ENCODE measurements at places on chromosomes 16 and 17.

DNA sequence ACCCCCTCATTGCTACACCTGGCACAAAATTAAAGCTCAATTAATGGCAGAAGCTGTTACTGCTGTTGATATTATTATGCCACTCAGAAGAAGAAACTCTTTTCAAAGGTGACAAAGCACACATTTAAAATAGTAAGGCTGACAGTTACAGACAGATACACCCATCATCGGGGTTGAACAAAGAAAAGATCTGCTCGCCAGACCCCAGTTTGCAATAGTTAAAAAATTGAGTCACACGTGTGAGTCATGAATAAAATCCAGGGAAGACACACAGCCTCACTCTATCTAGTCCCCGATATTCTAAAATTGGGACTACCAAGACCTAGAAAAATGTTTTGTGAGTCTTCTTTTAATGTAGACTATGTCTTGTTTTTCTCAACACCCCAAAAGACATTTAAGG is 330.0 kb upstream of the SOX9 start:
- DNase-seq, result no peak

DNA sequence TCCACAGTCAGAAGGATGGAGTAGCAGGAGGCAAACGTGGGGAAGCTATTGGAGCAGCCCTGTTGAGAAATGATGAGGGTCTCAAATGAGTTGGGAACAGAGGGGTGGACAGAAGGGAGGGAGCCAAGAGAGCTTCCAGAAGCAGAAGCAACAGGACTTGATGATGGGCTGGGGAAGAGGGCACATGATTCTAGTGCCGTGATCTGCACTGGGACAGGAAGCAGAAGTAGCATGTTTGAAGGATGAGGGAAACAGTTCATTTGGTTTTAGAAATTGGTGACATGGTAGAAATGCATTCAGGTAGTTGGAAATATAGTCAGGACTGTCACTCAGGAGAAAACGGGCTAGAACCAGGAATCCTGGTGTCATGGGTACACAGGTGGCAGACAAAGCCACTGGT is 19.4 kb downstream of the EMP2 start:
- DNase-seq, result no peak

DNA sequence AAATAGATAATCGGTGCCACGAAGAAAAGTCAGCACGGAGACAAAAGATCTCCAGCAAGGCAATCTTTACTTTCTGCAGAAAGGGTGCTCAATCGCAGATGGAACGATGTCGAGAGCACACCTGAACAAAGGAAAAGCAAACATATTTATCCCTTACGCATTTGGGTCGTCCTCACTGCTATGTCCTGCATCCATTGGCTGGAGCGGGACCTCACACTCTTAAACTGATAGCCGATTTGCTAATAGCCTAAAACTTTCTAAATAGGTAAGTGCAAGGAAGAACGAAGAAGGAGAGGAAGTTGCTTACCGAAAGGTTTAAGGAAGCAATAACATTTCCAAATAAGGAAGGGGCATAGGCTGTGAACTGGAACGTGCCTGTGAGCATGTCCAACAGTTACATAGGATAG is 1.2 kb upstream of the AKAP10 start:
- no peak for DNase-seq

GRCh38 chr17:29078183-29079045 is 35.5 kb downstream of the PIPOX start:
- DNase-seq, result no peak

- no peak for DNase-seq
Observed at GRCh38 chr16:54204756-54205155, 81.8 kb downstream of the IRX3 start.

- DNase-seq, result no peak
Observed at GRCh38 chr17:72303787-72304733, 183.2 kb downstream of the SOX9 start.

GRCh38 chr16:69494991-69495392 is 70.6 kb downstream of the CYB5B start:
- DNase-seq, result no peak

DNA sequence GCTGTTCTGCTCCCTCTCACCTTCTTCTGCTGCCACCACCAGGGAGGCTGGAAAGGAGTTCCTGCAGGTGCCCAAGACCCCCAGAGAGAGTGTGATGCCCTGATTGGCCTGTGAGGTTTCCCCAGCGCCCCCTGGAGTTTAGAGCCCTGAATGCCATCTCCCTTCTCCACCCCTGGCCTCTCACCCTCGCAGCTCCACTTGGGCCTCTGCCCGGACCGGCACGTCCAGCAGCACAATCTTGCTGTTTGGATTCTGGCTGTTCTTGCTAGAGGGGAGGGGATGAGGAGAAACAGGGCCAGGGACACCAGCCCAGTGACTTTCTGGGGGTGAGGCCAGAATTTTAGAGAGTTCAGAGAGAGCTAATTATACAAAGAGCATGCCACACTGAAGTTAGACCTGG is 12.5 kb upstream of the FAM171A2 start:
- no peak for DNase-seq

GRCh38 chr17:8883353-8883752 is 15.9 kb upstream of the PIK3R6 start:
- no peak for DNase-seq

- no peak for DNase-seq
Observed at GRCh38 chr16:67451704-67452435, 20.9 kb downstream of the HSD11B2 start.

DNA sequence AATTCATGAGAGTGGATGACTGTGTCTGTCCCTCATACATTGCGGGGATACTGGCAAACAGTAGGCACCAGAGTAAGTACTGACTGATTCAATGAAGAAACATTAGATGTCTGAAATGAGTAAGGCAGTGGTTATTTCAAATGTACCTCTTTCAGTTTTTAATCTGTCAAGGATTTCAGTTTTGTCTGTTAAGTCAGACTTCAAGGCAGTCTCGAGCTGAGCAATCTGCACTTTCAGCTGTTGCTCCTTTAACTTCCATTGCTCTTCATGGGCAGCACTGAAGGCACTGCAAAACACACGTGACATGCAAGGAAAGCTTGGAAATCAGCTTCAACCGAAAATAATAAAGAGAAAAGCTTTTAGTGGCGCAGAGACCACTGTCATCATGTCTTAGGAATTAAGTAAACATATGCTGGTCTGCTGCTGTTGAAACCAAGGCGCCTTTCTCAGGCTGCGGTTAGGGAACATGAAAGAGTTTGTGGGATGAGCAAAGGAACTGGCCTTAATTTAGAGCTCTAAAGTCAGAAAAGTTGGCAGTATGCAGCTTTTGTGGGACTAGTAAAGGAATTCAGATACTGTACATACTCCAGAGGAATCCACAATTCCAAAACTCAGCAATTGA is 38.8 kb downstream of the RPGRIP1L start:
- no peak for DNase-seq

DNA sequence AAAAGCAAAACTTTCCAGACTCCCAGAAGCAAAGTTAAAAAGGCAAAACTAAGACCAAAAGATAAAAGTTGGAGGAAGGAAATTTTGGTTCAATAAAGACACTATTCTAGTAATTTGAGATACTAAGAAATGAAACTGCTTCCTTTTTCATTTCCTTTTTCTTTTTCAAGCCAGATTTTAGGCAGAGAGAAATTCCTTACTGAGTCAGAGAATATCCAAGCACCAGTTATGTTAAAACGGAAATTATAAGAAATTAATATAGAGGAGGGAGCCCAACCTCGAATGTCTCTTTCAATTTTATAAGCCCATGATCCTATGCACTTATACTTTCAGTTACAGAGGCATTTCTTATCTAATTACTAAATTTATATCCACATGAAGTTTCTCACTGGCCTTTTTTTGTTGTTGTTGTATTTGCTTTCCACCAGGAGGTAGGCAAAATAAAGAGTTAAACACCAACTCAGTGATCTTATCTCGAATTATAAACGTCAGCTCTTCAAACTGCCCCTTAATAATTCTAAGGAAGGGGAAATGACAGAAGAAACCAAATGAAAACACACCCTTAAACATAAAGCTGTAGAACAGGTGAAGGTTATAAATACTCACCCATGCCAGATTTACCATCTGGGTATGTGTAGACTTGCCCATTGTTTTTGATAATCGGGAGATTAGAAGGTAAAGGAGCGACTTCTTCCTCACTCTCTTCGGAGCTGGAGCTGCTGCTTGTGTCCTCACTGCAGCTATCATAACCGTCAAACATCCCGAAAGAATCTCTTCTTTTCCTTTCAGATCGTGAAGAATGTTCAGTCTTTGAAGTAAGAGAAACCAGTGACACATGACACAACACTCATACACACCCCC is 35.2 kb downstream of the MBTD1 start:
- no peak for DNase-seq

GRCh38 chr16:2919511-2920255 is 8.0 kb downstream of the FLYWCH1 start:
- DNase-seq, result peak; percentile 35

GRCh38 chr16:14955546-14956231 is 18.4 kb downstream of the NPIPA1 start:
- DNase-seq, result no peak

DNA sequence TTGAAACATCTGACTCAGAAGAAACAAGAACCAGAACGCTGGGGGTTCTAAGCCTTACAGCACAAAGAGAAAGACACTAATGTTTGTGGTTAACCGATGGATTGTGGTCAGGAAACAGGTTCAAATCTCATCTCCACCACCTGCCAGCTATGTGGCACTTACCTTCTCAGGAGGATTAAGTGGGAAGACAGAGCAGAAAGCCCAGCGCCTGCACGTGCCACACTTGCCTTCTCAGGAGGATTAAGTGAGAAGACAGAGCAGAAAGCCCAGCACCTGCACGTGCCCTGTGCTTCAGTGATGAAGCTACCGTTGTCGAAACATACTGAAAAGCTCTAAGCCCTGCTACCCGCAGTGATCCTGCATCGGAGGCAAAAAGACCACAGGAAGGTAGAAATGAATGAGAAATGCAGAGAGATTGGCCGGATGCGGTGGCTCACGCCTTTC is 90.6 kb downstream of the NXN start:
- no peak for DNase-seq

DNA sequence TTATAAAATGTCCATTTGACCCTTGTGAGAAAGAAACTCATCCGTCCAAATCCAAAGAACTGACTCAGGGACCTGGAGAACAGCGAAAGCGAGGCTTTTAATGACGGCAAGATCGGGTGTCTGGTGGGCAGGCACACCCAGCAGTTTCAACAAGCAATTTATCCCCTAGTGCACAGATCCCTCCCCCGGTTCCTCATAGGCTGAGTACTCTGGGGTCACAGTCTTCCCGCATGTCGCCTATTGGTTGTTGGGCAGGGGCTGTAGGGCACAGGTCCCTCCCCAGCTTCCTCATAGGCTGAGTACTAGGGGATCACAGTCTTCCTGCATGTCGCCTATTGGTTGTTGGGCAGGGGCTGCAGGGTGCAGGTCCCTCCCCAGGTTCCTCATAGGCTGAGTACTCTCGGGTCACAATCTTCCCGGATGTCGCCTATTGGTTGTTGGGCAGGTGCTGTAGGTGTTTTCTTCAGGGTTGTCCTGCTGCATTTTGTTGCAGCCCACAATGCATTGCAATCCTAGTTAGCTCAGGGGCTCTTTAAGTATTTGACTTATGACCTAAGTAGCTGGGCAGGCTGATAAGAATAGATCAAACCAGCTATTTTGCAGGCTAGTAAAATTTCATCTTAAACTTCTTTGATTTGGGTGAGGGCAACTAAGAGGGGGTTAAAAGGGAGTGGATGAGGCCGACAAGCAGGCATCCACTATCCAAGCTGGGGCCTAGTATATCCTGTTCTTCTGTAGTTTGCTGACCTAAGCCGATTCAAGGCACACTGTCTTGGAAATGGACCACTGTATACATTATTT is 3.6 kb upstream of the UTS2R start:
- no peak for DNase-seq

DNA sequence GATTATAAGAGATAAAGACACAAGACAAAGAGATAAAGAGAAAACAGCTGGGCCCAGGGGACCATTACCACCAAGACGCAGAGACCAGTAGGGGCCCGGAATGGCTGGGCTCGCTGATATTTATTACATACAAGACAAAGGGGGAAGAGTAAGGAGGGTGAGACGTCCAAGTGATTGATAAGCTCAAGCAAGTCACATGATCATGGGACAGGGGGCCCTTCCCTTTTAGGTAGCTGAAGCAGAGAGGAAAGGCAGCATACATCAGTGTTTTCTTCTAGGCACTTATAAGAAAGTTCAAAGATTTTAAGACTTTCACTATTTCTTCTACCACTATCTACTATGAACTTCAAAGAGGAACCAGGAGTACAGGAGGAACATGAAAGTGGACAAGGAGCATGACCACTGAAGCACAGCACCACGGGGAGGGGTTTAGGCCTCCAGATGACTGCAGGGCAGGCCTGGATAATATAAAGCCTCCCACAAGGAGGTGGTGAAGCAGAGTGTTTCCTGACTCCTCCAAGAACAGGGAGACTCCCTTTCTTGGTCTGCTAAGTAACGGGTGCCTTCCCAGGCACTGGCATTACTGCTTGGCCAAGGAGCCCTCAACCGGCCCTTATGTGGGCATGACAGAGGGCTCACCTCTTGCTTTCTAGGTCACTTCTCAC is 63.9 kb upstream of the ARL4D start:
- DNase-seq, result no peak

- no peak for DNase-seq
Observed at GRCh38 chr17:81930142-81931125, 2.9 kb upstream of the MAFG start.

DNA sequence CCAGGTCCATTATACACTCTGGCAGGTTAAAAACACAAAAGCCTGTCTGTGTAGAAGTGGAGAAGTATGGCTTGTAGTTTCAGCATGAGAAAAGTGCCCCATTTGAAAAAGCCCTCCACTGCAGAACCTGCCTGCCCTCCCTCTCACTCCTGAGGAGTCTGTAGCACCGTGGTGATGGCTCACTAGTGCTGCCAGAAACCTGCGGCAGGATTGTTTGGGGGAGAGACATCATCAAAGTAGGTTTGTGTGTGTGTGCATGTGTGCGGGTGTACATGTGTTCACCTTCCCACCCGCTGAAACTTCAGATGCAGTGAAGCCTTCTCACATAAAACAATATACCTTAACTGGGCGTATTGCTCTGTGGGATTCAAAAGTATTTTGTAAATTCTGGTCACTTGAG is 26.9 kb downstream of the NDEL1 start:
- no peak for DNase-seq

GRCh38 chr16:19138601-19139000 is 24.8 kb downstream of the ITPRIPL2 start:
- no peak for DNase-seq
